NCI-H1092 (cell line): ENCODE measurements at places on chromosomes 6 and 20.

DNA sequence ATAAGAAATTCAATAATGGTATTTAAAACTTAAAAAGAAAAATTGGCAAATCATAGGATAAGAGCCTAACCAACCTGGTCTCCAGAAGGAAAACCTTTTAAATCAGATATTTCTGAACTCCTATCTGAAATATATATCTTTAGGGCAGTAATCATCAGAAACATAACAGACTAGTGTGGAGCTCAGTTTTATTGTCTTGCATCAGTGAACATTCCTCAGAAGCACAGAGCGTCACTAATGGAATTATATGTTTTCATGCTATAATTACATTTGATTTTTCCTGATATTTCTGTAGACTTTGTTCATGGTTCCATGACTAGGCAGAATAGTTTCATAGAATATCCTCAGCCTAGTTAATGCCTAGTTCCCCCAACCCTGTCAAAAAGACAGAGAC, 262.2 kb downstream of the EYA4 start:
- DNase-seq: no peak

- no peak for DNase-seq
Measured at GRCh38 chr20:1322511-1323245, 6.3 kb downstream of the SDCBP2 start.

DNA sequence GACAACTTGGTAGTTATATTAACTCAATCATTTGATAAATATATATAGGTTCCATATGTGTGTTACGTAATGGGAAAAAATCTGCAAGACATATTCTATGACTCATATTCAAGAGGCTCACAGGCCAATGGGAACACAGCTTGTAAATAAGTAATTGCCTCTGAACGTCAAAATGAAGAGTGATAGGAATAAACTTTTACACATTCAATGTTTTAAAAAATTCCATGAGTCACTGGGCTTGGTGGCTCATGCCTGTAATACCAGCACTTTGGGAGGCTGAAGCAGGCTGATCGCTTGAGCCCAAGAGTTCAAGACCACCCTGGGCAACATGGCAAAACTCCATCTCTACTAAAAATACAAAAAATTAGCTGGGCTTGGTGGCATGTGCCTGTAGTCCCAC, 209.4 kb upstream of the MCHR2 start:
- no peak for DNase-seq

GRCh38 chr6:78363688-78364087, 503.7 kb upstream of the IRAK1BP1 start:
- no peak for DNase-seq

GRCh38 chr6:13708736-13709135, 2.9 kb downstream of the RANBP9 start:
- DNase-seq: no peak

GRCh38 chr6:45787384-45787783, 228.3 kb downstream of the CLIC5 start:
- no peak for DNase-seq
